Thoracic aorta (tissue), 2 donors: ENCODE measurements at places on chromosomes 16 and 17.

DNA sequence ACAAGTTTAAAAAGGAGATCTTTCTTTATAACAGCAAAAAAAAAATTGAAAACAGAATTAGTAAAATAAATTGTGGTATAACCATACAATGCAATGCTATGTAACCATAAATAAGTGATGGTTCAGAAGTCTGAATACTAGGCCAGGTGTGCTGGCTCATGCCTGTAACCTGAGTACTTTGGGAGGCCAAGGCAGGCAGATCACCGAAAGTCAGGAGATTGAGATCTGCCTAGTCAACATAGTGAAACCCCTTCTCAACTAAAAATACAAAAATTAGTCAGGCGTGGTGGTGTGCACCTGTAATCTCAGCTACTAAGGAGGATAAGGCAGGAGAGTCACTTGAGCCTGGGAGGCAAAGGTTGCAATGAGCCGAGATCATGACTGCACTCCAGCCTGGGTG is 34.6 kb downstream of the CCT6B start:
- DNase-seq = no peak

GRCh38 chr16:67445913-67446907 is 15.3 kb downstream of the HSD11B2 start:
- DNase-seq = no peak

DNA sequence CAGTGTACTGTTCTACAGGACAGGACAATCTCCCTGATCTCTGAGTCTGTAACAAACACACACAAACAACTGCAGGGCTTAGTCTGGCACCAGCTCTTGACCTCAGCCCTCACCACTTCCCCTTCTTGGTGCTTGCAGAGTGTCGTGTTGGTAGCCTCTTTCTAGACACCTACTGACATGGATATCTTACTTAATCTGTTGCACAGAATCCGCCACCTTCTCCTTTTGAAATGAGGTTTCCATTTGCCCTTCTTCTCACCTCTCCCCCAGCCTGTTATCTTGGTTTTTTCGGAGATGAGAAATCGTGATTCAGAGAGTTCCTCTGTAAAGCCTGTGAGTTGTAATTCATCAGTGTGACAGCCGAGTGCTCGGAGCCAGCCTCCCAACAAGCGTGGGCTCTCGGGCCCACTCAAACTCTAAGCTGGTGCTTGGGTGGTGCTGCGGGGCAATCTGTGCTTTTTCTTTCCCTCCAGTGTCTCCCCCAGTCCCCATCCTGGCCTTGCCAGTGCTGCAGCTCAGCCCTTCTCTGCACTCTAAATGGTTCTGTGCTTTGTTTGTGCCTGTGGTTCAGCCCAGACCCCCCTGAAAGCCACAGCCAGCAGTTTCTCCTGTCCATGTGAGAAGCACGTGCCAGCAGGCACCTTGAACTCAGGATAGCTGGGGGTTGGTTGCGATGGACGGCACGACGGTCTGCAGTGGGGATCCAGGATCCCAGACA is 28.1 kb downstream of the KIAA0513 start:
- no peak for DNase-seq

DNA sequence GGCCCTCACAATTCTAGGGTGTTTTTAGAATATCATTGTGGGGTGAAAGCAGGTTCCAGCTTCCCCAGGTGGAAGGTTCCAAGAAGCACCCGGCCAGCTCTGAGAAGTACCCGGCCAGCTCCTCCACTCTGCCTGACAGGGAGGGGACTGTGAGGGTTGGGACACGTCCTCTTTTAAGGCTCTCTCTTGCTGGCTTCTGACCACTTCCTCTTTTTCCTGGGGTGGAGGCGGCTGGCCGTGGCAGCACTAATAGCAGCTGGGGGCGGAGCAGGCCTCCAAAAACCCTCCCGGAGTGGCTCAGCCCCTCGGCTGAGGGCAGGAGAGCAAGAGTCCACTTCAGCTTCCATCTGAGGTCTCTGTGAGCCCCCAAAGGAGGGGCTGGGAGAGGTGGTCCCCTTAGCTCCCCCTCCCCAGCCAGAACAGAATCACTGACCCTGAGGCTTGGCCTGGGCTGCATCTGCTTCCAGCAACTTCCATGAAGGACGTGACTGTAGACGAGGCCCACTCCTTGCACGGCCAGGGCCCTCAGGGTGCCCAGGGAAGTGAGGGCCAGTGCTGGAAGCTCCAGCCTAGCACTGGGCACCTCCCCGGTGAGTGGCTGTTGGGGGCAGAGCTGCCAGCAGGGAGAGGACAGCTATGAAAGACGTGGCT is 26.7 kb upstream of the PLCG2 start:
- no peak for DNase-seq

- DNase-seq = no peak
Observed at GRCh38 chr17:17081304-17081940, 39.2 kb downstream of the MPRIP start.

DNA sequence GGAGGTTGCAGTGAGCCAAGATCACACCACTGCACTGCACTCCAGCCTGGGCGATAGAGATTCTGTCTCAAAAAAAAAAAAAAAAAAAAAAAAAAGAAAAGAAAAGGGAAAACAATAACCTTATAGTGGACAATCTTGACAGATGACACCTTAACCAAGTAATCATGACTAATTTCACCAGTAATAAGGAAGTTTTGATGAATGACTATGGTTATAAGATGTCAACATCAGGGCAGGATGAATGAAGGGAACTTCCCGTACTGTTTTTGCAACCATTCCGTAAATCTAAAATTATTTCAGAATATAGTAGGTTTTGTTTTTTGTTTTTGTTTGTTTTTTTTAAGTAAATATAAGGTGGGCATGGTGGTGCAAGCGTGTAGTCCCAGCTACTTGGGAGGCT is 23.0 kb downstream of the GSPT1 start:
- DNase-seq = no peak
